ENCODE measurements at places on chromosomes 1 and 21.

DNA sequence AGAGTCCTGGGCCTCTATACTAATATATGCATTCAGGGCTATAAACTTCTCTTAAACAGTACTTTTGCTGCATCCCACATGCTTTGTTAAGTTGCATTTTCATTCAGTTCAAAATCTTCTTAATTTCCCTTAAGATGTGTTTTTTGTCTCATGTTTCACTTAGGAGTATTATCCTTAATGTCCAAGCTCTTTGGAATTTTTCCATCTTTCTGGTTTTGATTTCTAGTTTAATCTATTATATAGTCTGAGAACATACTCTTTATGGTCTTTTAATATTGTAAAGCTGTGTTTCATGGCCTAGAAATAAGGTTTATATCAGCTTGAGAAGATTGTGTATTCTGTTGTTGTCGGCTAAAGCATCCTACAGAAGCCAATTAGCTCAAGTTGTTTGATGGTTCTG, 1041.8 kb downstream of the PLA2G4A start:
- no peak for DNase-seq

DNA sequence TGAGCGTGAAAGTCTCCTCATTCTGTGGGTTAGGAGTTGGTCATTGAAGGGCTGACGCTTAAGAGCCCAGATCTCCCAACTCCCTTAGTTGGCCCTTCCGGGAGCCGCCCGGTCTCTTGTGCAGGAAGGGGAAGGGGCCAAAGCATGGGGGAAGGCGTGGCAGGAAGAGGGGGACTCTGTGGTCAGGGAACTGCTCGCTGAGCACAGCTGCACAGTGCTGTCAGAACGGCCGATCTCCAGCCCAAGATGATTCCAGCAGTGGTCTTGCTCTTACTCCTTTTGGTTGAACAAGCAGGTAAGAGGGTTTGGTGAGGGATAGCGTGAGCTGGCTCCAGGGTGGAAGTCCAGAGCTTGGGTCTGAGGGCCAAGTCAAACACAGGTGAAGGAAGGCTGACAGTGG, at the start of gene FCER1G:
FCER1G (plus strand) TSS at position 220 of the 400 bp plus-strand sequence; CDS start at position 247, 27 bp downstream.
- DNase-seq: no peak

- no peak for DNase-seq
These were observed 60.7 kb upstream of the KIF26B start for GRCh38 chr1:245094092-245094491.

DNA sequence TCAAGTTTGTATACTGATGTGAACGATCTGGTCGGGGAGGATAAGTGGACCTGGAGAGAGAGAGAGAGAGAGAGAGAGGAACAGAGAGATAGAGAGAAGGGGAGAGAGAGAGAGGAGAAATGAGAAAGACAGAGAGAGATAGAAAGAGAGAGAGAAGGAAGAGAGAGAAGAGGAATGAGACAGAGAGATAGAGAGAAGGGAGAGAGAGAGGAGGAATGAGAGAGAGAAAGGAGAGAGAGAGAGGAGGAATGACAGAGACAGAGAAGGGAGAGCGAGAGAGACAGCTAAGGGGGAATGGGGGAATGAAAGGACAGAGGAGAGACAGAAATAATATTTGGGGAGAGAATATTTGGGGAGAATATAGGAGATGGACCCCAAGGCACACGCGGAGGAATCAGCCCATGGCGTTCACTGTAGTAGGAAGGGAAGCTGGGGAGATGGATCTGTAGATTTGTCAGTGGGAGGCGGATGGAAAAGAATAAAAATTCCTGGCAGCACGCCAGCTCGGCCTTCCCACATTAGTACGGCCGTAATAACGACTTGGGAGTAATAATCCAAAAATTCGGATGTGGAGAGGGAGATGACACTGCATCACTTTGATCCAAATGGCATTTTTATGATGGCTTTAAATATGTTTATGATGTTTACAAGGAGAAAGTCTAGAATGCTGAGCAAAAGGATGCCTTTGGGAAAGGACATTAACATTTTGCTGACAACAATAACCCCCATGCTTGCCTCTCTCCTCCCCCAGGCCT, 159.8 kb upstream of the KCNJ6 start:
- no peak for DNase-seq

- no peak for DNase-seq
These were observed 54.9 kb downstream of the OLIG1 start for GRCh38 chr21:33124889-33125288.

- DNase-seq: no peak
These were observed 17.2 kb downstream of the CDK18 start for GRCh38 chr1:205521686-205522085.

DNA sequence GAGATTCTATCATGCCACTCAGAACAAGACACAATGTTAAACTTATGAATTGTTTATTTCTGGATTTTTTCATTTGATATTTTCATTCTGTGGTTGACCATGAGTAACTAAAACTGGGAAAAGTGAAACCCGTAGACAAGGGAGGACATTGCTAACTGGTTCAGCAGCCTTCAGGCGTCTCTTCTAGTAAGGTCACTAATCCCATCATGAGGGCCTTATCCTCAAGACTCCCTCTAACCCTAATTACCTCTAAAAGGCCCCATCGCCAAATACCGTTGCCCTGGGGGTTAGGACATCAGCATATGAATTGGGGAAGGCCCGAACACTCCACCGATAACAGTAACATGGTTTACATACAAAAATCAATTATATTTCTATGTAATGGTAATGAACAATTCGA, 247.6 kb downstream of the TM2D1 start:
- DNase-seq: no peak

DNA sequence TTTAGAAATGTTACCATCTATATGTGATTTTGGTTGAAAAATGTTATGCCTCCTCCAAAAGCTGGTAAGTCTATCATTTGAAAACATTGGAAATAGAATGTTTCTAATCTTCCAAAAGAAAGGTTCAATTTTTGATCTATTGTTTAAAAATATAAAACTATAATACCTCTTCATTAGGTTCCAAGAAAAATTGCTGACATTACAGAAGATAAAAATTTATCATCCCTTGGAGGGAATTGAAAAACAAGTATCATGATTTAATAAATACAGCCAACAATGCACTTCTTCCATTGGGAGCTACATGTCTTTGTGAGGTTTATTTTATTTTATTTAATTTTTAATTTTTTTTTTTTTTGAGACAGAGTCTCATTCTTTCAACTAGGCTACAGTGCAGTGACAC, 148.5 kb downstream of the PIK3R3 start:
- no peak for DNase-seq

GRCh38 chr1:169234780-169235179, 128.3 kb downstream of the ATP1B1 start:
- DNase-seq: no peak

DNA sequence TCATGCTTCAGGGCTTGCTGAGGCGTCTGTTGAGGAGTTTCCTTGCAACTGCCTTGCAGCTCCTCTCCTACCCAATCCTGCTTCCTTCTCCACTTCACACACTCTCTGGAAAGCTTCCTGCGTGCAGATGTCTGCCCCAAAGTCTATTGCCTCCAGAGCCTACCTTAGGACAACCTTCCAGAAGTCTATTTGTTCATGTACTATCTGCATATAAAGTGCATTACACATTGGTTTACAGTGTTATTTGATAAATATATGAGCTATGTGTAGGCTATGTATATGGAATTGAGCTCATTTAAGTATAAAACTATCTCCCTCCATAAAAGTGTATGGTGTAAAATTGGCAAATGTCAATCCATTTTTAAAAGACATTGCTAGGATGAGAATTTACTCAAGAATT, 9.8 kb downstream of the PTGFR start:
- peak; percentile 23 for DNase-seq

DNA sequence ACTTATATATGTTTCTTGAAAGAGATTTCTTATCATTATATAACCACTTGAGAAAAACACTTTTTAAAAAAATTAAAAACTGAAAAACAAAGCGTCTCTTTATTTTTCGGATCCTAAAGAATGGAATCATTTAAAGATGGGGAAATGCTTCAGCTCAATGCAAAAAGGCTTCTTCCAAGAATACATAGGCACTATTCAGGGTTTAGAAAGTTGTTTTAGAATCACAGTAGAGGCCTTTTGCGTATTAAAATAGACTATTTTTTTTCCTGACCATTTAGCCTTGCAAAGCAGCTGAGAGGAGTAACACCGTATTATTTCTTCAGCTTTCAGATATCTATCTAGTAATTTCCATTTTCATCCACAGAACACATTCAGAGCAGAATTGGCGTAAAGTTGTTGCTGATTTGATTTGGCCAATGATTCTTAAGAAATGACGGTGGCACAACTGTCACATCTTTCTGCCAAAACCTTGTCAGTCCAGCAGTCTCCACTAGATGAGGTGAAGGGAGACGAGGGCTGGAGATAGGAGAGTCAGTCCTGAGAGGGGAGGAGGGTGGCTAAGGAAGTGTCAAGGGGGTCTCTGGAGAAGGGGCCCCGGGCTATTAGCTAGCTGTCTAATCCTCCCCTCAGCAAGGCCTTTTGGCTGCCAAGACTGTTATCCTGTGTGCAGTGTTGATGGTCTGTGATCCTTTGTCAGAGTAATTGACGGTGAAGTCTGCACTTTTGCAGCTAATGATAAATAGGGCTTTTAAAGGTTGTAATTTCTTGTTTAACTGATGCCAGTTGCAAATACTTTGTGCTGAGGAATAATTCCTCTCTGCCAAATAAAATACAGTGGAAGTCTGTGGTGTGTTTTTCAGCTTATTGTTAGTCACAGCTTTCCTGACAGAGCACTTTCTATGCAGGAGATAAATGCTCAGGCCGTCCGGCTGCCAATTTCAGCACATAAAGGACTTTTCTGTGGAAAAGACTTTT, 34.7 kb downstream of the PRRX1 start:
- DNase-seq: no peak

Measured in DMS53 (cell line).